ENCODE measurements at places on chromosomes 11 and 22. TPM values are rescaled to one million over a fixed set of nuclear protein-coding genes. Genes with fewer than 3 reads are reported as not detected.

DNA sequence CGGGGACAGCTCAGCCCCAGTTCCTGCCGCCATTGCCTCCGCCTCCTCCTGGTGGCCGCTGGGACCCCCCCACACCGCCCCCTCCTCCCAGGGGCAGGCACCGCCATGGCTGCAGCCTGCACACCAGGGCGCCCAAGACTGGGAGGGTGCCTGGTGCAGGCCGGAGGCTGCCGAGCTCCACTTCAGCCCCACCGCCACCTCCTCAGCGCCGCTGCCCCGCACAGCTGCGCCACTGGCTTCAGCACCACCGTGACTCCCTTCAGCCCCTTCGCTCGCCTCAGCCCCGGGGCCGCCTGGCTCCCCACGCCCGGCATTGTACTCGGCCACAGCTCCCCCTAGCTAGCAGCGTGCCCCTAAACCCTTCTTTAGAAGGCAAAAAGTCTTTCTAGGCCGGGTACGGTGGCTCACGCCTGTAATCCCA lies 131.1 kb downstream of the CRYBB2 start:
- DNase-seq = peak; percentile 35

- DNase-seq = peak; percentile 92
Measured at GRCh38 chr11:64007629-64008282, 21.5 kb downstream of the OTUB1 start.

Gene IGSF9B
- total RNA-seq = 0.15 TPM

DNA sequence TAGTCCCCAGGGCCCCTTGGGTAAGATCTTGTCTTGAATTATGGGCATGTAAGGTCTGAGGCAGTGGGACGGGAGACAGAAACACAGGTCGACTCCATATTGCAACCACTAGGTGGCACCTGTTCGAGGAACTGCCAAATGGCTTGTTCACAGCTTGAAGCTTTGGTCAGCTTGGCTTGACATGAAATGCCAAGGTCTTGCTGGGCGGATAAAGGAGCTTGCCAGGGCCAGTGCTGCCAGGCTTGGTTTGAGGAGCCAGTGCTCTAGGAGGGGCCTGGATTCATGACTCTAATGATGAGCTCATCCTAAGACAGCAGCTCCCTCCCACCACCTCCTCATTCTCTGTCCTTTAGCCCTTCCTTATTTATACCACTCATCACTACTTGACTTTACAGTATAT lies 11.9 kb upstream of the NRIP3 start:
- DNase-seq = peak; percentile 71

Gene NTM
- total RNA-seq = not detected

GRCh38 chr22:43006016-43006505 lies 8.9 kb downstream of the PACSIN2 start:
- DNase-seq = no peak

- no peak for DNase-seq
Measured at GRCh38 chr11:30801357-30801756, 215.2 kb upstream of the MPPED2 start.

DNA sequence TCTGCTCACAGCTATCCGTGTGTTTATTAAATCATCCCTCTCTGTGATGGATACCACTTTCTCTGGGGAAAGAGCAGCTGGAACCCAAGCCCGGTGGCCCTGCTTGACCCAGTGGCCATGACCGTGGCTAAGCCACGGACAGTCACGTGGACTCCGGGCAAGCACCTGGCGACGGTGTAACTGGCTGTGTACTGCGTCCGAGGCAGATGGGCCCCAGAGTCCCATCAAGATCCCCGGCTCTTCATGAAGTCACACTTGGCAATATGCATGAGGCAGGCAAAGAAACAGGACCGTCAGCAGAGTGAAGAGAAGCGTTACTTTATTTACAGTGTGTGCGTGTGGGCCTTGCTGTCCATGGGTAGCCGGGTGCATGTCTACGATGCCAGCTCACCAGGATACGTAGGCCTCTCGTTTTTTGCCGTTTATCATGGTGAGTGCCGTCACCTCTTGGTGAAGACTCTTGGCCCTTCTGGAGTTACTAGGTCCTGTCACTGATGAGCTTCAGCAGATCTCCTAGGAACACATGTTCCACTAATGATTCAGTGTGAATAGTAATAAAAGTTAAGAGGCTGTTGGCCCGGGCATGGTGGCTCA lies 366.3 kb downstream of the TBC1D22A start:
- DNase-seq = no peak

Gene OR10G8
- total RNA-seq = not detected

DNA sequence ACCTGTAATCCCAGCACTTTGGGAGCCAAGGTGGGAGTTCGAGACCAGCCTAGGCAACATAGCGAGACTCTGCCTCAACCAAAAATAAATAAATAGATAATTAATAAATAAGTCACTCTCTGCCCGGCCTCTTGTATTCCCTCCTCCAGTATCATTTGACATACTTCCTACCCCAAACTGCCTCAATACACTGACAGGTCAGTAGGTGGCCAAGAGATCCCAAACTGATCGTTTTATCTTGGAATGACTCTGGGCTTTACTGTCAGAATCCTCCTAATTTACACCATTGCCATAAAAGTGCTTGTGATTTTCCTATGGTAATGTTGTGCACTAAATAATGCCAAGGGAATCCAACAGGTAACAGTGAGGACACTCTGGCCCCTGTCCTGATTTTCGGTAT lies 94.2 kb downstream of the PDHX start:
- DNase-seq = no peak

Gene APOBEC3G
- 0.42 TPM for total RNA-seq

DNA sequence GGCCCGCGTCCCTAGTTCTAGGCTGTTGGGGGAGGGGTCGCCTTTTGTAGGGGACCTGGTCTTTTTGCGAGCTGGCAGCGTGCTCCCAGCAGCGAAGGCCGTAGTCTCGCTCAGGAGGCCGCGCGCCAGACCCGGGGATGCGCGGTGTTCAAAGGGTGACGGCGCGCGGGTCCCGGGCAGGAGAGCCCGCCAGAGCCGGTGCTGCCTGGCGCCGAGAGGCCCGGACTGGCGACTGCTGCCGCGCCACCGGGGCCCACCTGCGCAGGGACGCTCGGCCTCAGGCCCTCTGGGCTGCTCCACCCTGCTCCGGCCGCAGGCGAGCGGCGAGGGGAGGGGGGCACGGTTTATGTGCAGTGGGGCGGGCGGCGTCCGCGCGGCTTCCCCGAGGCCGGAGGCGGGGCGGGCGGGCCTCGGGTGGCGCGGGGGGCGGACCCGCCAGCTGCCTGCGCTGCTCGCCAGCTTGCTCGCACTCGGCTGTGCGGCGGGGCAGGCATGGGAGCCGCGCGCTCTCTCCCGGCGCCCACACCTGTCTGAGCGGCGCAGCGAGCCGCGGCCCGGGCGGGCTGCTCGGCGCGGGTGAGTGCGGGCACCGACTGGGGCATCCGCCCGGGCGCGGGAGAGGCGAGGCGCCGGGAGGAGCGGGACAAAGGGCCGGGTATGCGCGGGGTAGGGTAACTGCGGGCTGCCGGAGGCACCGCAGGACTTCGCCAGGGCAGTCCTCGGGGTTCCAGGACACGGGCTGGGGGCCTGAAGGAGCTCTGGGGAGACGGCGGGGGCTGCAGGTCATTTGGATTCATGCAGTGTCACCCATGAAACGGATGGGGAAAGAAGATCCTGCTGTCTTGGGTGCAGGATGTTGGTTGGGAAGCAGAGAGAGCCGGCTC lies at the start of gene PRSS23:
Gene PRSS23, plus strand, starts transcription at position 467 of the 884 bp plus-strand sequence. CDS start 7,102 bp downstream, outside the sequence.
- peak; percentile 63 for DNase-seq

- no peak for DNase-seq
Measured at GRCh38 chr22:45696227-45696626, 24.6 kb downstream of the ATXN10 start.

GRCh38 chr11:93541884-93542810 lies 1.0 kb downstream of the SMCO4 start:
- peak; percentile 60 for DNase-seq

DNA sequence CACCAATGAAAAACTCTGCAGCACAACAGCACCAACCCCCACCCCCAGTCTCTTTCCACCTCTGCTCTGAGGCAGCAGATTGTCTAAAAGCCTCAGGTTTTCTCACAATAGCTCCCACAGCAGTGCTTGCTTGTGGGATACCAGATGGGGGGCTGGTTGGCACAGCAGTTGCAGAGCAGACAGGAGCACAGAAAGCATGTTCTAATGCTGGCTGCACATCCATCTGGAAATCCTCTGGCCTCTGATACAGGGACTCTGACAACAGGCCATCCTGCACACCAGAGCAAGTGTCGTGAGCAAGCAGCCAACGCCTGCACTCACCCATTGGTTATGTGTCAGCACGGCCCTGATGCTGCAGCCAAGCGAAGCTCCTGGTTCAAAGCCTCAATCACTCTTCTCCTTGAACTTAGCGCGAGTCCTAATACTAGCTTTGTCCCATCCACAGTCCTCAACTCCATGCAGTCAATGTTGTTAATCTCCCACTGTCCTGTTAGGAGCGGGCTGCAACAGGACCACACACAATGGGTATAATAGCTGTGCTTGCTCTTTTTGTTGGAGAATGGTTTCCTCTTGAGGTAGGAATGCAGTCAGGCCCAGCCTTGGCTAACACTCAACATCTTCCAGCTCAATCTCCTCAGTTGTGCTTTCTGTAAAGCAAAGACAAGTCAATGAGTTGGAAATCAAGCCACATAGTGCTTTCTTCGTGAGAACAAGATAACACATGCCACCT lies 30.3 kb downstream of the VSTM5 start:
- no peak for DNase-seq

DNA sequence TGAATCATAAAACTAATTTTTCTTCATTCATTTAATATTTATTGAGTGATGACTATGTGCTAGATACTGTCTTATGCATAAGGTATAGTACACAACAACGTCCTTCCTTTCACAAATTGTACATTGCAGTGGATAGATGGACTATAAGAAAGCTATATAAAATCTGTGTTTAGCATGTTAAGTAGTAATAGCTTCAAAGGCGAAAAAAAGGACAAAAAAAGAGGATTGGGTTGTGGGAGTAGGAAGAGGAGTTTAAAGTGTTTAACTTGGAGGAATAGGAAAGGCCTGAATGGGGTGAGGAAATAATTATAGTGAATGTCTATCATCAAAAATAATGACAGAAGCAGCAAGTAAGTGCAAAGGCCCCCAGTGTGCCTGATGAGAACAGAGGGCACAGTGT lies 565.4 kb upstream of the LUZP2 start:
- no peak for DNase-seq

DNA sequence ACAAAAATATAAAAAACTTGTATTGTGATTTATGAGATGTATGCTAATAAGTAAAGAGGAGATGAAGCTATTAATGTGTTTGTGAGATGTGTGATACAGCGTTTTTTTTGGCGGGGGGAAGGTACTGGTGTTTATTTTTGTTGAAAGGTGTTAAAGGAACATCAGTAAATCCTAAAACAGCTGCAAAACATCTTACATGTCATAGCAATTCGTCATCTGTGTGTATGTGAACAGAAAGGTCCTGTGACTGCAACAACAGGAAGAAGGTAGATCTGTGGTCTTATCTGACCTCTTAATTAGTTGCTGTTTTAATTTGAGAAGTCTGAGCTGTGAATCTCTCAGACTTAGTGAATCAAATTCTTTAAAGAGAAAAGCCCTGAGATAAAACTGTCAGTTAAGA lies 1041.1 kb downstream of the JRKL start:
- DNase-seq = no peak

- DNase-seq = no peak
Measured at GRCh38 chr22:45531441-45532234, 29.0 kb downstream of the FBLN1 start.

- peak; percentile 72 for DNase-seq
Measured at GRCh38 chr22:30881361-30882183, 87.0 kb downstream of the MORC2 start.

- DNase-seq = no peak
Measured at GRCh38 chr11:104001561-104002056, 34.8 kb upstream of the DDI1 start.

DNA sequence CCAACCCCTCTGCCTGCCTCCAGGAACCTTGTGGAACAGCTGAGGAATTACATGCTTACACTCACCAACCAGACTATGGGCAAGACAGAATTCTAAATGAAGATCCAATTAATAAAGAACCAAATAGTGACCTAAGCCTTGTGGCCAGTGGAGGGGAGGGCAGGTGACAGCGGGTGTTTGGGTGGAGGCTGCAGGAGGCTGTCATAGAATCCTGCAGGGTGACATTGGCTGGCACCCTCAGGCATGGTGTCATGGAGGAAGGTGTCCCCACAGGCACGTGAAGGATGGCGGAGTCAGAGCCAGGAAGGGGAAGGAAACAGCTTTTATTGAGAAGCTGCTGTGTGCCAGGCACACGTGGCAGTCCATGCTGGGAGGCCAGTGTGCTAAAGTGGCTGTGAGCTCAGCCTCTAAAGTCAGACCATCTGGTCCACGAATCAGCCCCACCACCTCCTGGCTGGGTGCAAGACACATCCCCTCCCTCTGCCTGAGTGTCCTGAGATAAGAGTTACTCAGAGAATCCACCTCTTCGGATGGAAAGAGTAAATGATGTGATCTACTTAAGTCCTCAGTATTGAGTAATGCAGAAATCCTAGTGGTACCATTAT lies 8.7 kb downstream of the MYO18B start:
- DNase-seq = no peak

DNA sequence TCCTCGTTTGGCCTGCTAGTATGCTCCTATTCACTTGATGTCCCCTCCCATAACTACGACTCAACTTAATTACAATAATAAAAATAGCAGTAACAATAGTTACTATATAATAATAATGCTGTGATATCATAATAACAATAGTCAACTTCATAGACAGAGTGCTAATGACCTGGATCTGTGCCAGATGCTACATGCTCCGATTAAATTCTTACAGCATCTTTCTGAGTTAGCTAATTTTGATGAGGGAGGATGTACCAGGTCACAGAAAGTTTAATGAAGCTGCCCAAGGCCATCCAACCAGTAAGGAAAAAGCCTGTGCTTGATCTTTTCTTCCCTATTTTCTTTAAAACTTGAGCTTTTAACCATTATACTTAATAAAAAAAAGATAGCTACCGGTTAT lies 413.4 kb upstream of the LRRC4C start:
- DNase-seq = no peak

DNA sequence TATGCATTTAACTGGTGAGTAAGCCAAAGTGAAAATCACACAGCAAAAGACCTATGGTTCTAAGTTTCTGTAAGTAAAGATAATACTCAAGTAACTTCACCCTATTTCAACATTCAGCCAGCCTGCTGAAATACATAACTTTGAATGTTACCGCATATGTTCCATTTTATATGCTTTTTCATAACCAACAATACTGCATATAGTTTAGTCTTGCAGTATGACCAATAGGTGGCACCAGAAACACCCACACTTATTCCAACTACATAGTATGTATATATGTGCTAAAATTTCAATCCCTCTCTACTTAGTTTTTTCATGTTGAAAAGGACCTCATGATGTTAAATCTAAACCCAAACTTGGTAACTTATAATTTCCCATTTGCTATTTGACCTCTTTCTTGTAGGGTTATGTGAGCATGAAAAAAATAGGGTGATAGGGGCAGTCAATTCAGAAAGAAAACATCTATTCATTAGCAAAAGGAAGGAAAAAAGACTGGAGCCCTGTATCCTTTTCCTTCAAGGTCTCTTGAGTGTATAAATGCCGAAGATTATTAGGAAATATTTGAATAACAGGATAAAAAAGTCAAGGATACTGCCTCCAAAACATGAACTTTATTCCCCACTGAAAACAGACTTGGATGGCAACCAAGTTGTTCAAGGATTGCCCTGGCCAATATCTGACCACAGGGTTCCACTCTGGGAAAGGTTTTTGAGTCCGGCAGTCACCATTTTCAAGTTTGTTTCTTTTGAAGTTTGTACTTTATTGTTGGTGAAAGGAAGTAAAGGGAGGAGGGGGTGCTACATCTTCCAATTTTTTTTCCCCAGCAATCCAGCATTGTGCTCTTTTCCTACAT lies 23.8 kb upstream of the FZD4 start:
- DNase-seq = no peak

- DNase-seq = no peak
Measured at GRCh38 chr11:66432597-66432996, 6.1 kb downstream of the MRPL11 start.

Gene IGLL5
- 3.5 TPM for total RNA-seq

Data from right lobe of liver (tissue), 6 donors.